ENCODE measurements at places on chromosomes 12 and 14.

DNA sequence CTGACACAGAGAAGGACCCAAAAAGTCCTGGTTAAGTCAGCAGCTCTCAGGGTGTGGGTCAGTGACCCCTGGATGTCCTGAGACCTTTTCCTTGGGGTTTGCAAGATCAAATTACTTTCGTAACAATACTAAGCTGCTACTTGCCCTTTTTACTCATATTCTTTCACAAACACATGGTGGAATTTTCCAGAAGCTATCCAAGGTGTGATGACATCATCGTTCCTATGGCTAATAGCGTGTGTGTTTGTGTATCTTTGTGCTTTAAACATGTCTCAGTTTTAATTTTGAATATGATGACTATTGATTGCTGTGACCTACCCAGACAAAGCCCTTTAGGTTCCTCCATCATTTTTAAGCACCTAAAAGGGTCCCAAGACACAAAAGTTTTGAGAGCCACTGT is 176.2 kb downstream of the PHETA1 start:
- no peak for DNase-seq

GRCh38 chr12:26748412-26748740 is 84.6 kb downstream of the ITPR2 start:
- DNase-seq: no peak

DNA sequence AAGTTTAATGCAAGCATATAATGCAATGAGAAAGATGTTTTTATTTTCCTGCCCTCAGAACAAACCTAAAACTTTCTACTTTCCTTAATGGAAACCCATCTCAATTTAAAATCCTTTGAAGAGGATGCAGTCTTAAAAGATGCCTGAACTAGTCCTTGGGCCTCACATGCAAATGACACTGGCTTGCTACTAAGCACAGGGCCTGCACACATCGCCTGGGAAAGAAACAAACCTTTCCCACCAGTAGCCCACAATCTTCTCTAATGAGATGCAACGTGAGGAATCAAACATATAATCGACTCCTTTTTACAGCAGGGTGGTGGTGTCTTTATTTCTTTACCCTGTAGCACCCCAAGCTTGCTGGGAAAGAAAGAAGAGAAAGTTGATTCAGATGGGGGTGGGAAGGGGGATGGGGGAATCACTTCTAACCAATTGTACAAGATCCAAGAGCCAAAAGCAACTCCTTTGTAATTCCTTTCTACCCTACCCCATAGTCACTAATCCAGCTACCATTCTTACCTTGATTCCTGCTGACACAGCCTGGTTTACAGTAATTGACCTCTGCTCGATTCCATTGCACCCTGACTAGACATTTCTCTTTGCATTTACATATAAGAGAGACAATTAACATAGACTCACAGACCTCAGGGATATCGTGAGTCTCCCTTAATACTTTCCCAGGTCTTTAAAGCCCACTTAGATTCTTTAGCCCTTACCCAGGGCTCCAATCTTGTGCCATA is 69.5 kb upstream of the FERMT2 start:
- no peak for DNase-seq

DNA sequence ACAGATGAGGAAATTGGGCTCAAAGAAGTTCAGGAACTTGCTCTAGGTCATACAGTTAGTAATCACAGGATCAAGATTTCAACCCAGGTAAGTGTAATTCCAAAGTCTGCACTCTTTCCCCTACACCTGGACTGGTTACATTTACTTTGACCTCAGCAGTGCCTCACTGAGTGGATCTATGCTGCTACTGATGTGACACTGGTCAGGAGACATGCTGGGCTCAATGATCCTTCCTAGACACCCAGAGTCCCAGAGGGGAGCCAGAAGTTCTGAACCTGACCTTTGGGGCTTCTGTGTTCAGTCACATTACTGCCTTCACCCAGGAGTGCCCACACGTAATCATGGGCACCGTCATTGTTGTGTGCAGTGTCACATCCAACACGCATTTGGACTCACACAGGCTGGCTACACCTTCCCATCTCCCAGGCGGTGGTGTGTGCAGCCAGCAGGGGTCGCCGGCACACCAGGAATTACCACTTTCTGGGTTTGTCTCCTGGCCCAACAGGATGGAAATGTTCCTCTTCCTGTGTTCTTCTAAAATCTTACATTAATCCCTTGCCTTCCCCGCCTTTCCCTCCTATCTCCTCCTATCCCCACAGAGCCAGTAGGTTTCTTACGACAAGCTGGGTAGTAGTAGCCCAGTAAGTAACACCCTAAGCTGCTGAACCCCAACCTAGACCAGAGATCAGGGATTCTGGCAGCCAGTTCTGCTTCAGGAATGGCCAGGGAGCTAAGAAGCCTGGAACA is 25.6 kb downstream of the CALCOCO1 start:
- DNase-seq: peak; percentile 77

DNA sequence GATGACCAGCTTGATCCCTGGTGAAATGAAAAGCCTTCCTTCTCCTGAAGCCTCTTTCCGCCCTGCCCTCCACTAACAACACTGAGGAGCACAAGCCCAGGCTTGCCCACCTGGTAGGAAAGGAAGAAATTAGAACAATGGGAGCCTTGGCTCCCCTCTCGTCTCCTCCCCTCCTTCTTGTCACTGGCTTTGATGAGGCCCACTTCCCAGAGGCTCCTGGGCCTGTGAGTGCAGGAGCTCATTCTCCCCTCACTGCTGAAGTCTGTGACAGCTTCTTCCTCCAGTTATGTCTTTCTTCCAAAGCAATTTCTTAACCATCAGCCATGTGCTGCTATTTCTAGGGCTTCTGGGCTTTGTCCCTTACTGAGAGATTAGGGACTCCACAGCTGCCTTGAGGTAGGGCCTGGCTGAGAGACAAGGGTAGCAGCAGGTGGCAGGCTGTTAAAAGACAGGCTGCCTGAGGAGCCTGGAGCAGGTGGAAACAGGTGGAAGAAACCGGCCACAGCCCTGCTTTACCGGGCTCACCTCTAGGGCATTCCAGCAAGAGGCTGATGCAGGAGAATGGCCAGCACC is 53.6 kb upstream of the SRSF5 start:
- no peak for DNase-seq

GRCh38 chr14:67502867-67503266 is 14.3 kb upstream of the TMEM229B start:
- no peak for DNase-seq

GRCh38 chr12:75479963-75480461 is 543 bp upstream of the GLIPR1 start:
- DNase-seq: peak; percentile 25

DNA sequence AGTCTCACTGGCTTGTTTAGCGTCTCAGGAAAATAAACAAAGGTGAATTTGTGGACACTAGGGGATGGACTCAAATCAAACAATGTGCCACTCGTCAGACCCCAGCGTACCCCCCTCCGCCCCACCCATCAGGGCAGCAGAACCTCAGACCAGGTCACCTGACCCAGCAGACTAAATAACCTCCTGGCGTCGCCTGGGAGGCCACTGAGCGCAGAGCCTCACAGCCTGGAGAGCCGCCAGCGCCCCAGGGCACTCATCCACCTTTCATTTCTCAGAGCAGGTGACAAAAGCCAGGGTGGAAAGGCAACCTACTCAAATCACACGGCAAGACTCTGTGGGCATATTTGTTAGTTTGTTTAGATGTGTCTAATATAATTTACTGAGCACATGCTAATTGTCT is 100.9 kb downstream of the DICER1 start:
- DNase-seq: no peak

GRCh38 chr12:82996168-82996812 is 309.6 kb downstream of the TMTC2 start:
- DNase-seq: no peak

DNA sequence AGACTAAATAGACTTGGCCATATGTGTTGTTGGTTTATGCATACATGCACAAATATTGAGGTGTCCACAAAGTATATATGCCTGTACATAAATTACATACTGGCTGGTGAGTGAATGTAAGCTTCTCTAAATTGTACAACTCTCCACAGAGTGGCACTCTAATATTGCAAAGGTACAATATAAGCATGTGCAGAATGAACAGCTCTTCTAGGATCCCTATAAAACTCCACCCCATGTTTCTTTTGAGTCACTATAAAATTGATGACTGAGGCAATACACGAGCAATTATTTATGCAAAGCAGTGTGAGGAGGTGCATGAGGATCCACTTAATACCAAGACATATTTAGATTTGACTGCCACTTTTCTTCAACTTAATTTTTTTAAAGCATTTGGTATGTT is 172.2 kb downstream of the NAV3 start:
- no peak for DNase-seq

DNA sequence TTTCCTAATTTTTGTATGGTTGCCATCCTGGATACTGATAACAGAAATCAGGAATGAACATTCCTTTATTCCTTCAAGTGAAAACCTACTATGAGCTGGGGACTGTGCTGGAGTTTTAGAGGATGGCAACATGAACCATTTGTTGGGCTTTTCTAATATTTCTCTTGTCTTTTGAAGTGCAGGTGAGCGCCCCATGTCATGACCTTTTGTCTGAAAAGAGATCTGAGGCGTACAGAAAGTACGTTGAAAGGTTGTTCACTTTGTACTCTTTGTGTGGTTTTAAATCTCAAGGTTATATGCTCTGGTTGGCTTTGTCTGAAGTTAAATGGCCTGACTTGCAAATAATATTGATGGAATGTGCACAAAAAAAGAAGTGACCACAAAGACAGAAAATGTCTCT is 79.0 kb downstream of the GAS2L3 start:
- no peak for DNase-seq

GRCh38 chr12:50314636-50315312 is 31.5 kb upstream of the LIMA1 start:
- no peak for DNase-seq

DNA sequence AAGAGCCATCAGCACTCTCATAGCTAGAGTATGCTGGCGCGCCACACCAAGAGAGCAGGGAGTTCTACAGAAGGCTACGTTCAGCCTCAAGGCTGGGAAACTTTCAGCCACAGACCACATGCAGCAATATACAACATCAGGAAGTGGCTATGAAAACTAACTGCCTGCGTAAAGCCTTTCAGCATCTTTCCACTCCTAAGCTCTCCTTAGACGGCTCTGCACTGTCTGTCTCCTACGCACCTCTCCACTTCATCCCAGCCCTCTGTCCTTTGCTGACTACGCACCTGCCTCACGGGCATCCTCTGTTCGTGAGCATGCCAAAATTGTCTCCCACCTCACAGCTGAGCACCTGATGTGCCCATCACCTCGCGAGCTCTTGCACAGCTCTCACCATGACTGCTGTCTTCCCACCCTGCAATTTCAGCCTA is 9.7 kb downstream of the MPHOSPH9 start:
- peak; percentile 44 for DNase-seq

GRCh38 chr12:5985471-5985870 is 40.4 kb upstream of the ANO2 start:
- DNase-seq: no peak

GRCh38 chr14:97180304-97181200 is 383.4 kb downstream of the VRK1 start:
- DNase-seq: no peak

GRCh38 chr14:85587151-85587711 is 57.3 kb downstream of the FLRT2 start:
- DNase-seq: no peak

GRCh38 chr12:16618256-16618655 is 12.3 kb upstream of the LMO3 start:
- no peak for DNase-seq

DNA sequence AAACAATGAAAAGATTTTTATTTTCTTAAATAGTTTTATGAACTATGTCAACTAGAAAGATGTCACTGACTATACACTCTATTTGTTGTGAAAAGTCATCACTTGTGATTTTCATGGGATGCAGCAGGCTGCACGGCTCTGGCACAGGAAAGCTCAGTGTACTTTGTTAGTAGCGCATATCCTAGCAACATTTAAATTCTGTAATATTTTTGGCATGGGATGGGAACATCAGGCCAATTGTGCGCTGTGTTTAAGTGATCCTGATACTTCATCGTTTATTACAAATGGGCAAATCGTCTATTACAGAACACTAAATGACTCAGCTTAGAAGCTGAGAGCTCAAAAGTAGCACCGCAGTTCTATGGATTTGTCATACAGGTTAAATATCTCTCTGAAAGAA is 60.7 kb upstream of the SAV1 start:
- DNase-seq: no peak

- DNase-seq: no peak
Measured at GRCh38 chr12:57472391-57472790, 7.3 kb downstream of the ARHGAP9 start.

DNA sequence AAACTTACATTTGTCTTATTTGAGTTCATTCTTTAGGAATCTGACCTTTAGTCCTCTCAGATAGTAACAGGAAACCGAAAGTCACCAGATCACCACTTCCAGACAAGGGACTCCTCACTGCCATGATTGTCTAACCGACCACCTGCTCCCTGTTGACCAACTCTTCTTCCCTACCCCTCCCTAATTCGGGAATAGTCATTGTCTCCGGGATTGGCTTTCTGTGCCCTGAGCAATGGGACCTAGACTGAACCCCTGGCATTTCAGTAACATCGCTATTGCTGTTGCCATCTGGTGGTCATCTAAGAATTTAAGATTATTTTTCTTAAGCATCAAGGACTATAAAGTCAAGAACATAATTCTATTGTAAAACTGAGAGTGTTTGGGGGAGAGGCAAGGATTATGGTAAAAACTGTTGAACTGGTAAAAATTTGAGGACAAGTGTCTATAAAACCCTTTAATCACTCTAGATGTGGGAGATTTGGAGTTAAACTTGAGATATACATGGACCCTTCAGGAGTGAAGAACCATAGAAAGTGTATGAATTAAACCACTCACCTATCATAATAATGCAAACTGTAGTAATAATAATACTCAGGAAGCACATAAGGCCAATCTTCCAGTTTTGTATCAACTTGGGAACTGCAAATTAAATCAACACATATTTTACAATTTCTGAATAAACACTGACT is 6.3 kb downstream of the CLEC2A start:
- no peak for DNase-seq

GRCh38 chr12:94147991-94148738 is at the start of gene PLXNC1:
TSS of gene PLXNC1 (plus strand) at chr12:94148577. CDS start at chr12:94148972, 395 bp downstream.
- peak; percentile 64 for DNase-seq

GRCh38 chr12:47982770-47983169 is 19.4 kb downstream of the TMEM106C start:
- no peak for DNase-seq

GRCh38 chr14:26400373-26400772 is 197.5 kb downstream of the NOVA1 start:
- no peak for DNase-seq

- DNase-seq: no peak
Measured at GRCh38 chr12:66726556-66726955, 47.7 kb upstream of the GRIP1 start.

DNA sequence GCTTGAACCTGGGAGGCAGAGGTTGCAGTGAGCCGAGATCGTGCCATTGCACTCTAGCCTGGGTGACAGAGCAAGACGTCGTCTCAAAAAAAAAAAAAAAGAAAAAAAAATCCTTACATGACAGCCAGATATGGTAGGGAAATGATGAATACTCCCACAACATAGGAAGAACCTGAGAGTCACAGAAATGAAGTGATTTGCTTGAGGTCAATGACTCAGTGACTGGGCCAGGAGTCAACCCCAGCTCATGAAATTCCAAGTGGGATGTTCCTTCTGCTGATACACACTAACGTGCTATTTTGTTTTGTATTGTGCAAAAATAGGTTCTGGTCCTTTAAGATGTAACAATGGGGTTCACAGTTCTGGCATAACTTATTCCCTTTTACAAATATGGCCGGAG is 9.0 kb downstream of the RHOF start:
- DNase-seq: no peak

Data from effector memory CD8-positive, alpha-beta T cell (primary cell).